Type B pancreatic cell (in vitro differentiated cells): ENCODE measurements at places on chromosomes 16 and 17. TPM values are rescaled to one million over a fixed set of nuclear protein-coding genes. Genes with fewer than 3 reads are reported as not detected.

Gene TBC1D3D
- 0.60 TPM in 1 of 2 replicates, not detected in the other for total RNA-seq

Gene ABCA9
- total RNA-seq, result 0.19 and 5.0 TPM in 2 replicates

Gene TBC1D3I
- 0.24 TPM in 2 replicates for total RNA-seq

Gene SHBG
- 2.0 and 3.0 TPM in 2 replicates for total RNA-seq

Gene SYCE1L
- total RNA-seq, result 12.4 and 20.0 TPM in 2 replicates

Gene KRTAP4-6
- not detected in 2 replicates for total RNA-seq

Gene TMEM235
- 0.43 TPM in 1 of 2 replicates, not detected in the other for total RNA-seq

Gene ENO3
- 4.8 and 24.0 TPM in 2 replicates for total RNA-seq

Gene CPHXL
- total RNA-seq, result not detected in 2 replicates

Gene OR4D1
- total RNA-seq, result not detected in 2 replicates

Gene C17orf67
- 2.0 and 4.1 TPM in 2 replicates for total RNA-seq

Gene SEZ6
- total RNA-seq, result 6.9 and 11.5 TPM in 2 replicates

Gene ZG16
- 0.85 and 1.5 TPM in 2 replicates for total RNA-seq

Gene CD300LG
- total RNA-seq, result not detected in 2 replicates

Gene OR2C1
- total RNA-seq, result 0.22 TPM in 1 of 2 replicates, not detected in the other

Gene SLC38A7
- 28.1 and 31.6 TPM in 2 replicates for total RNA-seq

Gene ZACN
- total RNA-seq, result 0.29 TPM in 1 of 2 replicates, not detected in the other

Gene NPIPB13
- total RNA-seq, result 9.1 and 15.3 TPM in 2 replicates

Gene USP7
- 106 and 118 TPM in 2 replicates for total RNA-seq

Gene PRR35
- 0.12 TPM in 2 replicates for total RNA-seq

Gene TP53TG3
- total RNA-seq, result not detected in 2 replicates

Gene CDRT4
- total RNA-seq, result 5.4 and 12.9 TPM in 2 replicates

Gene MMP25
- 0.14 TPM in 2 replicates for total RNA-seq

Gene CCDC43
- total RNA-seq, result 23.7 and 23.9 TPM in 2 replicates

Gene CNGB1
- total RNA-seq, result 0.19 and 2.3 TPM in 2 replicates

Gene PRSS33
- 0.39 and 2.4 TPM in 2 replicates for total RNA-seq

Gene AXIN2
- total RNA-seq, result 29.2 and 115 TPM in 2 replicates

Gene DBNDD1
- 11.6 and 21.2 TPM in 2 replicates for total RNA-seq

Gene JPH3
- total RNA-seq, result 7.2 and 27.5 TPM in 2 replicates

Gene RASD1
- 6.4 and 9.2 TPM in 2 replicates for total RNA-seq

Gene SGCA
- 0.72 TPM in 1 of 2 replicates, not detected in the other for total RNA-seq

Gene GRIN2A
- total RNA-seq, result 0.57 and 7.1 TPM in 2 replicates

Gene CRYM
- 3.7 and 9.4 TPM in 2 replicates for total RNA-seq

Gene GPRC5C
- total RNA-seq, result 52.0 and 64.3 TPM in 2 replicates

Gene EVPL
- 31.9 and 116 TPM in 2 replicates for total RNA-seq

Gene KREMEN2
- total RNA-seq, result 4.5 and 7.7 TPM in 2 replicates

Gene PIRT
- total RNA-seq, result 0.34 and 0.38 TPM in 2 replicates

Gene GPS1
- total RNA-seq, result 111 and 112 TPM in 2 replicates

Gene NEK8
- 8.7 and 9.5 TPM in 2 replicates for total RNA-seq

Gene ZNF232
- 16.2 and 25.8 TPM in 2 replicates for total RNA-seq
